Fibroblast of skin of right quadriceps (primary cell): ENCODE measurements at places on chromosomes 13 and 19.

DNA sequence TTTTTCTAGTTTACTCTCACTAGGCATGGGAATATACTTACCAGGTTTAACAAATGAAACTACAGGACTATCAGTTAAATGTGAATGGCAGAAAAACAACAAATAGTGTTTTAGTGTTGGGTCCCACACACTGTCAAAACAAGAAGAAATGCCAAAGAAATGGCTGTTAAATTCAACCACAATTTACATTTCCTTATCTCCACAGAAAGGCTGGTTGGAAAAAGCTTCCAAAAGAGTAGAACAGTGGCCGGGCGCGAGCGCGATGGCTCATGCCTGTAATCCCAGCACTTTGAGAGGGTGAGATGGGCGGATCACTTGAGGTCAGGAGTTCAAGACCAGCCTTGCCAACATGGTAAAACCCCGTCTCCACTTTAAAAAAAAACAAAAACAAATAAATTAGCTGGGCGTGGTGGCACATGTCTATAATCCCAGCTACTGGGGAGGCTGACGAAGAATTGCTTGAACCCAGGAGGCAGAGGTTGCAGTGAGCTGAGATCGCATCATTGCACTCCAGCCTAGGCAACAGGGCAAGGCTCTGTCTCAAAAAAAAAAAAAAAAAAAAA, 66.5 kb downstream of the SERP2 start:
- no peak for DNase-seq

- peak; percentile 66 for DNase-seq
Observed at GRCh38 chr13:106619688-106620555, 52.0 kb upstream of the ARGLU1 start.

- peak; percentile 69 for DNase-seq
Observed at GRCh38 chr13:59946944-59947343, 216.8 kb downstream of the DIAPH3 start.

GRCh38 chr13:30204564-30204963, 102.8 kb downstream of the KATNAL1 start:
- DNase-seq: no peak

GRCh38 chr19:2315121-2315817, 7.3 kb upstream of the LINGO3 start:
- DNase-seq: no peak

GRCh38 chr19:17557466-17557865, 2.0 kb downstream of the COLGALT1 start:
- DNase-seq: no peak

GRCh38 chr13:65917731-65918130, 1312.4 kb downstream of the PCDH9 start:
- DNase-seq: peak; percentile 60

DNA sequence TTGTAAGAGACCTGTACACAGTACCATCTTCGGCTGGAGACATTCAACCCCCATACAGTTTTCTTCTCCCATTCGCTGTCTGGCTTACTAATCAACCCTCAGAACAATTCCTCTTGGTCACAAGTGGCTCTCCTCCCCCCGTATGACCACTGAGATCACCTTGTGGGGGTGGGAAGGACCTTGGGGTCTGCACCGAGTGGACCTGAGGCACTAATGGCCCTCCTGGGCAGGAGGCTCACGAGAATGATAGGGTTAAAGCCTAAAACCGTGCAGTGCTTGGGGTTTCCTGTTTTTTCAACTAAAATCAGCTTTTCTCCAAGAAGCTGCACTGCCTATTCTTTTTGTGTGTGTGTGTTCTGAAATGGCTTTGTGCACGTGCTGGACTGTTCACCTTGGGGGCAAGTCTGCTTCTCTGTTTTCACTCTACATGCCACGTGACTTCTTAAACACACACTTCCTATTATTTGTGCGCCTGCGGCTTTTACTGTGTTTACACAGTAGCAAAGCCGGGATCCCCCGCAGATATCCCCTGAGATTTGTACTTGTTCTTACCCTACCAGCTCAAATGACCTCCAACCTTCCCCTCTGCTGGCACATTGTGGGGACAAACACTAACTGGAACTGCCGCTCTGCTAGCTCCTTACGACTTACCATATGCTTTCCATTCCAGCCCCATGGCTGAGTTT, 12.3 kb downstream of the RBM26 start:
- no peak for DNase-seq

GRCh38 chr13:41017817-41018601, 1.1 kb downstream of the ELF1 start:
- DNase-seq: no peak

DNA sequence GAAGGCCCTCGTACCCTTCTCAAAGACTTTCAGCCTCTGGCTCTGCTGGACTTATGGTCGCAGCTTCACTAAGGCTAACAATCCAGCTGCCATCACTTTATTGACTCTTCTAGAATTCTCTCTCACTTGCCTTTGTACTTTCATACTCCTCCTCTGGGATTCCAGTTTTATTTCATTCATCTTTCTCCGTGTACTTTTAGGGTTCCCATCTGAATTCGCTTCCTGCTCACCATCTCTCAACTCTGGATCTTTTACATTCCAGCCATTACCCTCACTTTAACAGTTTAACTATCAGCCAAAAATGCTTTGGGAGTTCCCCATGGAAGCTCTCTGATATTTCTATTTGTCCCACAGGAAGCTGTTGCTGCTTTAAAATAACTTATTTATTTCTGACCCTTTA, 149.3 kb upstream of the KL start:
- no peak for DNase-seq

- peak; percentile 77 for DNase-seq
Observed at GRCh38 chr19:6065685-6066374, 44.5 kb downstream of the RFX2 start.

DNA sequence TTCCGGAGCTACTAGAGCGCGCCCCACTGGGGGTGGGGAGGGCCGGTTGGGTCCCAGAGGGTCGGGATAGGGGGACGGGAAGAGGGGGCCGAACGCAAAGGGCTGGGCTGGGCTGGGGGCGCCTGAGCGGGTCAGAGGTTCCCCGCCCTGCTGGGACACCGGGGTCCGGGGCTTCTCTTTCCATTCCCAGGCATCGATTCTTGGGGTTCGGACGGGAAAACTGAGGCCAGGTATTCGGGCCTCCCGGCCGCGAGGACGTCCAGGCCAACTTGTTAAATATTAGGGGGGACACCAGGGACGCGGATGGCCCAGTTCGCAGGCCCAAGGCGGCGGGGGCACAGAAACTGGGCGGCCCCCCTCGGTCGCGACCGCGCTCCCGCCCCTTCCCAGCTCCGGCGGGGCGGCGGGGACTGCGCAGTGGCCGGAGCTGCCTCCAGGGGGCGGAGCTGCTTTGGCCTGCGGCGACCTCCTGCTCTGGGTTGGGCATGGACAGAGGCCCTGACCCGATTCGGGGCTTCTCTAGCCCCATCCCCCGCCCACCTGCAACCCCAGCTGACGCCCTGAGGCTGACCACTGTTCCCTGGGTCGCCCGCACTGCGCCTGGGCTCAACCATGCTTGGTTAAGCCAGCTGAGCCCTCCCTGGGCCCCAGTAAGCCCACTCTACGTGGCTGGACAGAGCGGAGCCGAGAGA, 1.2 kb upstream of the KLF16 start:
- DNase-seq: peak; percentile 42
